ENCODE measurements at places on chromosomes 1 and 21.

GRCh38 chr1:110151175-110151669 is 928 bp downstream of the SLC6A17 start:
- no peak for DNase-seq

DNA sequence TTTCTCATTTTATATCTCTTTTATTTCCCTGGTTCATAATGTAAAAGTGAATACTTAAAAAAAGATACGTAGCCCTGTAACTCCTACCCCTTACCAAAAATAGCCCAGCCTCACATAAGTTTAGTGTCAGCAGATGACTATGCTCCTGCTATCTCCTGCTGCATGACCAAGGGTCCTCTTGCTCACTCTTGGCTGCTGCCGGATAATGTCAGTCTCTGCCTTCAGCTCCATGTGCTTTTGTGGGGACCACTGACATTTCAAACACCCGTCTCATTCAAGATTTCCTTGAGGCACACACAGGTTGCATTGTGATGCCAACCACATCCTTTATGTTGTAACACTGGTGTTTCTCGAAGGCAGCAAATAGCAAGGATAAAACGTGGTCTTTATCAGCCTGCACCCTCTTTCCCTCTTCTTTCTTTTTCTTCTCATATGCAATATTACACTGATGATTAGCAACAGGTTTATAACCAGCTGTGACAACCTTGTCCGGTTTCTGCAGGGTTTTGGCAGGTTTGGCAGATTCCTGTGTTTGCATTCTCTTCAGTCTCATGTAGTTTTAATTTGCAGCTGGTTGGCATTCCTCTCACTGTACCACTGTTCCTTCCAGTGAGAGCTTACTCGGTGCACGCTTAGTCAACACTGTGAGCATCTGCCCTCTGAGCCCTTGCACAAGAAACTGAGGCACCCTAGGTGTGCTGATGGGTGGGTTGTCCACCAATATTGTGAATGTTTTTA is 62.2 kb downstream of the ZNF684 start:
- DNase-seq, result no peak

- no peak for DNase-seq
Observed at GRCh38 chr1:62613890-62614289, 16.6 kb downstream of the ANGPTL3 start.

- no peak for DNase-seq
Observed at GRCh38 chr21:38741950-38742256, 63.8 kb upstream of the ETS2 start.

DNA sequence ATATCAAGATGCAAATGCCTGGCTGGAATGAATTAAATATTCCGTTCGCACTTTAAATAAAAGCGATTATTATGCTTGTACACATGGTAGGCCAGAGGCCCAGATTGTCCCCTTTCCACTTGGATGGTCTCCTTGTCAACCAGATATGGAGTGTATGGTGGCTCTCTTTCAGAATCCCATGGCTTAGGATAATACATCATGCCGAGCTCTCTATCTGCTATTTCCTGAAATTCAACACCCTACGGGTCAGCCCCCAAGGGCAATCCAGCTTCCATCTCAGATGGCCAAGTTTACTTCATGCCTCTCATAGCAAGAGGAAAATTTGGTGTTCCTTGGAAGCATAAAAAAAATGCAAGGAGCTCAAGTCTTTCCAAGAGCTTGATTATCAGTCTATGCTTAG is 25.4 kb upstream of the FMO1 start:
- DNase-seq, result no peak

- no peak for DNase-seq
Observed at GRCh38 chr1:162672622-162673260, 40.5 kb downstream of the DDR2 start.

DNA sequence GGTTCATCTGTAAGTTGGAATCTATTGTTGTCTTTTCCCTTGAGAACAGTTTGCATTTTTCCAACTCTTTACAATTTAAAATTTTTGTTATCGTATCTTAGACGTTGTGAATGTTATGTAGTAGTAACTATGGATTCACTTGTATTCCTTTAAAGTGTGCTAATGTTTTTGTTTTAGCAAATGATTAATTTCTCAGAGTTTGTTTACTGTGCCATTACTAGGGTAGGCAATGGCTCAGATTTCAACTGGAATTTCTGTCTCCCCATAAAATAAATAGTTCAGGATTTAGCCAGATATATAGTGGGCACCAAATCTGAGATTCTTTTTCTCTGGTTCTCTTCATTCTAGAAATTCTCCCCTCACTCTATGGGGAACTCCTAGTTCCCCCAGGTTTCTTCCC is 896.5 kb downstream of the PLA2G4A start:
- no peak for DNase-seq

DNA sequence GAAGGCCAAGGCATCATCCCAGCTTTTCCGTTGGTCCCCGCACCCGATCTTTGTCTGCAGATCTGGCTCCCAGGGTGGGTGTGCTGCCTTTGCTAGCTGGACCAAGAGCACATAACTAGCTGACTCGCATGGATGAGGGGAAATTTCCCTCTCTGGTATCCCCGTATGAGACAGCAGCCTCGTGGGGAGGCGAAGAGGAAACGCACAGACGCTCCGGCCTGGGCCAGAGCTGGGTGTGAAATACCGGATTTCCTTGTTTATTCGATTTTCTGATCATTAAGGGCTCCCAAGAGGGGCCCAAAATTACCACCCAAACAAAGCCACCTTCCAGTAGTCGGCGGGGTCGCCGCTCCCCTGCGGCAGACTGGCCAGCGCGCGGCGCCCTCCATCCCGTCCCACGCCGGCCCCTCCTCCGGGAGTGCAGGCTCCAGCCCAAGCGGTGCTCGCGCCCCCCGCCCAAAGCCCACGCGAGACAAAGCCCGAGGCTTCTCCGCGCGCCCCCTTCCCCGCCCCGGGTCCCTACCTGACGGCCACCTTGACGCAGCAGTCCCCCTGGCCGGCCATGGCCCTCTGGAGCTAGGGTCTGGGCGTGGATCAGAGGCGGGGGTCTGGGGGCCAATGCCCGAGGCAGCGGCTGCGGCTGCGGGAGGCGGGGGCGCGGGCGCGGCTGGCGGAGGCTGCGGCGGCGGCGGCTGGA is 546 bp downstream of the KIF21B start:
- DNase-seq, result no peak

Data from activated T-helper 9 cell treated with anti-CD3 and anti-CD28 coated beads, Interleukin-2, amount 50 U/mL, for 16 hours (primary cell).